CD4-positive, alpha-beta T cell (primary cell): ENCODE measurements at places on chromosomes 2 and 18. TPM values are rescaled to one million over a fixed set of nuclear protein-coding genes. Genes with fewer than 3 reads are reported as not detected.

- no peak for DNase-seq
Measured at GRCh38 chr18:11676867-11677266, 12.2 kb upstream of the GNAL start.

GRCh38 chr2:113251118-113251517 is 27.6 kb downstream of the PAX8 start:
- peak; percentile 12 for DNase-seq

DNA sequence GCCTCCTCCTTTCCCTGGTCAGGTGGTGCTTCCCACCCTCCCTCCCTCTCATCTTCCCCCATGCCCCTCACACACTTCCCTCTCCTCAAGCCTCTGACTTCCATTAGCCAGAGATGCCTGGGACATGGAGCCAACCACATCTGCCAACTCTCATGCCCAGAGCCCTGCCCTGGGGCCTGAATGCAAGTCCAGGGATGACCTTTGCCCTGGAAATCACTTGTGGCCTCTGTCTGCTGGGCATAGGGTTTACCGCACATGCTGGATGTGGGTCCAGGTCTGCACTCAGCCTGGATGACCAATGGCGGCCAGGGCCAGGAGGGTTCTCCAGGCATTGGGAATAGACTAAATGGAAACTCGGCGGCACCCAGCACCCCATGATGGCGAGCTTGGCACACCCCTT is 98.9 kb downstream of the SEPTIN10 start:
- no peak for DNase-seq

DNA sequence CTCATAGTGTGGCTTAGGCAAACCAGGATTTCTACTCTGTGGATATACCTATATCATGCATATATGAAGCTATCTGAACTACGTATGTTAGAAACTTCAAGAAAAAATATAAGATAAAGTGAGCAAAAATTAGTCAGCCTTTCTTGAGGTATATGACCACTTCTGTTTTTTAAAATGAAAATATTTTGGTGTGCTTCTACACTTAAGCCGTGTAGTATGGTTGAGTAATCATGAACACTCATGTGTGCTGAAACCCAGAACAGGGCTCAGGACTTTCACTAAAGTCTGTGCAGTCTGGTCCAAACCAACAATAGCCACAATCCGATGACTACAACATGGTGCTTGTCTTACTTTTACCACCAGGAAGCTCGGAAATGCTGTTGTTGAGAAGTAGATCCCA is 48.9 kb upstream of the TMEM177 start:
- no peak for DNase-seq

GRCh38 chr2:39121523-39122063 is 742 bp upstream of the SOS1 start:
- no peak for DNase-seq

- no peak for DNase-seq
Measured at GRCh38 chr18:56933472-56933871, 213.4 kb upstream of the BOD1L2 start.

DNA sequence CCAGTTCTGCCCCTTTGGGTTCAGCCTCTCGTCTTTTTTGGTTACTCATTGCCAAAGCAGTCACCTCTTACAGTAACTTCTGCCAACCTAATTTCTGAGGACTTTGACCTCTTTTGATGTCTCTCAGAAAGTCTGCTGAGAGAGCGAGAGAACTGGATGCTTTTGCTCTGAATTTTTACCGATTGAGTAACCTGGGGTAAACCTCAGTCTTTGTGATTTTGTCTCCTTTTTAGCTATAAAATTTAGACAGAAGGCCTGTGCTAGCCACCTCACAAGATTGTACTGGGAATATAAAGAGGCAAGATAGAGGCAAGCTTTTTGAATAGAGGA is 34.8 kb upstream of the IL1R1 start:
- DNase-seq: no peak

GRCh38 chr18:68721681-68722583 is 7.0 kb upstream of the TMX3 start:
- peak; percentile 65 for DNase-seq

DNA sequence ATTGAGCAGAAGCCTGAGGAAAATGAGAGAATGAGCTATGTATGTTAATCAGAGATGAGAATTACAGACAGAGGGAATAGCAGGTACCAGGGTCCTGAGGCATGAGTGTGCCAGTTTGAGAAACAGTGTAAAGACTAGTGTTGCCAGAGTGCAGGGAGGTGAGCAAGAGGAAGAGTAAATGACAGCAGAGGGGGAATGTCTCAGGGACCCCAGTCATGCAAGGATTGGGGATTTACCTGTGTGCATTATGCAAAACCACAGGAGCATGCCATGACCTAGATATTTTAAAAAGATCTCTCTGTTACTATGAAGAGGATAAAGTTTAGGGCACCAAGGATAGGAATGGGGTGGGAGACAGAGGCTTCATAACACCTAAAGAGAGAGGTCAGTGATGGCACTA is 72.1 kb downstream of the TTC32 start:
- no peak for DNase-seq

DNA sequence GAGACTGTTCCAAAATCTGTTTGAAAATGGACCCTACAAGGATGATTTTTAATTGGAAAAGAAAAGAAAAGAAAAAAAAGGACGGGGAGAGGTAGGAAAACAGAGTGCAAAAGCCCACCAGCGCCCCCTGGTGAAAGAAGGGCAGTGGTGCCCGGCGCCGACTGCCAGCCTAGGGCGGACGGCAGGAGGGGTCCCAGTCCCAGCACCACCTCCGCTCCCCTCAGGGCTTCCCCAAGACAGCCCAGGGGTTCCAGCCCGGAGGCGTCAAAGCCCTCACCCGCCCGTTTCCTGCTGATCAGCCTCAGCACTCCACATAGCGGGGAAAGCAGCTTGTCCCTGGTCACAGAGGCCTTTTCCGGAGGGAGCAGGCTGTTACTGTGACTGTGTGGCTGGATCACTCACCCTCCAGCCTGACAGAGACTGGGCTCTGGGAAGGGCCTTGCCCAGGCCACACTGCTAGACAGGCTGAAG is 213.9 kb downstream of the TFCP2L1 start:
- no peak for DNase-seq

- DNase-seq: no peak
Measured at GRCh38 chr2:208477741-208478140, 71.1 kb downstream of the PTH2R start.

- no peak for DNase-seq
Measured at GRCh38 chr2:63027220-63027619, 23.4 kb upstream of the OTX1 start.

GRCh38 chr18:25223211-25223610 is 128.8 kb downstream of the ZNF521 start:
- no peak for DNase-seq

GRCh38 chr2:70965506-70965905 is 12.9 kb upstream of the ANKRD53 start:
- no peak for DNase-seq

LBX2 gene
- total RNA-seq: not detected

RRM2 gene
- 1.6 TPM for total RNA-seq

SLC11A1 gene
- total RNA-seq: 6.3 TPM

CCDC68 gene
- total RNA-seq: not detected

EVX2 gene
- not detected for total RNA-seq

DLX1 gene
- total RNA-seq: not detected

CNPPD1 gene
- 43.4 TPM for total RNA-seq

SIX3 gene
- not detected for total RNA-seq

EML4 gene
- total RNA-seq: 219 TPM

SNED1 gene
- 42.0 TPM for total RNA-seq

YES1 gene
- 17.6 TPM for total RNA-seq
